ENCODE measurements at places on chromosomes 1 and 21.
A peak's percentile ranks its signal among the peaks of the same experiment; 100 is the strongest.

- DNase-seq: no peak
Observed at GRCh38 chr1:239731082-239731748, 344.8 kb downstream of the CHRM3 start.

DNA sequence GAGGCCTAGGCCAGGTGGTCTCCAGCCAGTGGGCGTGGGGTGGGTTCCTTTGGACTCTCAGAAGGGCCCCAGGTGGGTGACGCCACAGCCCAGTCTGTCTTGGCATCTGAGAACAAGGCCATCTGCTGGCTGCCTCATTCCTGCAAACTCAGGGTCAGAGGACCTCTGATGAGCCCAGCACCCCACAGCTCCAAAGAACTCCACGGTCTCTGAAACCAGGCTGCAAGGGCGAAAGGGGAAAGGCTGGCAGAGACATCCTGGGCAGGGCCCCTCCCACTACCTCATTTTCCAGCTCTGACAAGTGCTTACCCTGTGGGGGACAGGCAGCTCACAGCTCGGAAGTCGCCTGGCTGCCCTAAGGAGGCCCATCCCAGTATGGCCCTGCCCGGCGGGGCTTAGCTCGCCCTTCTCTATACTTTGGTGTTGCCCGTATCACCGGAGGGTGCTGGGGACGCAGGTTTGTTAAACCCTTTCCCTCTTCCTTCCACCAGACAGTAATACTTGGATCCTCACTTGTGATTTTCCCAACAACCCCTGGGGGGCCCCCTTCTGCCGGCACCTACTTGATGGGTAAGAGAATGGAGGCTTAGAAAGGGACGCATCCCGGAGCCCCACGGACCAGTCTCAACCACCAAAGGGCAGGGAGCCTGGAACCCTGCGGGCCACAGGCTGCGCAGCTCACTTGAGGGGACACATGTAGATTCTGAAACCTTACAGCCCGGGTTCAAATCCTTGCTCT is 10.9 kb upstream of the EDN2 start:
- DNase-seq: peak; percentile 84

- no peak for DNase-seq
Observed at GRCh38 chr1:17697458-17697857, 57.7 kb upstream of the ACTL8 start.

DNA sequence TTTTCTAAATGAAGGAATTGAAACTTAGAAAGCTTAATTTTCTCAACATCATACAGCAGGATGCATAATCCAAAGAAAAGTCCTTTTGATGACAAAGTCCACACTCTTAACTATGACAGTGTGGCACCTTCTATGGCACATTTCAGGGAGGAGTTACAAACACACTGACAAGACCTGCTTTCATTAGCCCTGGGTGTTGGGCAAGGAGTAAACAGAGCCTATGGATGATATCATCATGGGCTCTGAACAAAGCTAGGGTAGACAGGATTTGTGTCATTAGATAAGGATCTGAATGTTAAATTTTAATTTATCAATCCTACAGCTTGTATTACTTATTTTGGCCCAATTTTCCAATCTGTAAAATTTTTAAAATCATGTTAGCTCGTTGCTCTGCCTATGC is 62.6 kb upstream of the DENND1B start:
- no peak for DNase-seq

- no peak for DNase-seq
Observed at GRCh38 chr1:226891846-226892523, 21.6 kb downstream of the PSEN2 start.

- DNase-seq: peak; percentile 7
Observed at GRCh38 chr1:21586222-21586621, 77.0 kb downstream of the ALPL start.

DNA sequence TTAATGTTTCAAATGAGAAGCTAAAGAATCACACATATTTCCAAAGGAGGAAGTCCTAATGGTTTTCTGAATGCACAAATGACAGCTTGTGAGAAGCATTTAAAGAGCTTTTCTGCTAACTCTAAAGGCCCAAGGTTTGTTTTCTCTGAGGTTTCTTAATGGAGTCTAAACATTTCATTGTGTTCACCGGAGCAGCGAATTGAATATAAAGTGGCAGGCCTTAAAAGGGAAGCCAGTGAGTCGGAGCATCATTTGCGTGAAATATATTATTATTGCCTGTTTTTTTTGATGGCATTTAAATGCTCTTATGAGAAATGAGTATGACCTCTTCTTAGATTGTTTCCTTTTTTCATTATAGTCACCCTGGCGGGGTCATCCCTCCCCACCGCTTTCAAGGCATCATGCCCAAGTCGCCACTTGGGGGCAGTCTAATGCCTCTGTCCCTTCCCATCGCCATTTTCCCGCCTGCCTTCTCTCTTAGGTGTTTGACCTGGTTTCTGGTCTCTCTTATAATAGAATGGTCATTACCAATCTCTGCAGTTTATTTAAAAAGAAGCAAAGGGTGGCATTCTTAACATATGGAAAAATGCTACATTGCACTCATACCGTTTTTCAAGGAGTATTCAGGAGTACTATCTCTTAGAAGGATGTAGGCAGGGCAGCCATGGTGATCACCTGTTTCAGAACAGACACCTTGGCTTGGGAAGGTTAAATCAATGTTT is 25.3 kb upstream of the OVAAL start:
- peak; percentile 76 for DNase-seq

DNA sequence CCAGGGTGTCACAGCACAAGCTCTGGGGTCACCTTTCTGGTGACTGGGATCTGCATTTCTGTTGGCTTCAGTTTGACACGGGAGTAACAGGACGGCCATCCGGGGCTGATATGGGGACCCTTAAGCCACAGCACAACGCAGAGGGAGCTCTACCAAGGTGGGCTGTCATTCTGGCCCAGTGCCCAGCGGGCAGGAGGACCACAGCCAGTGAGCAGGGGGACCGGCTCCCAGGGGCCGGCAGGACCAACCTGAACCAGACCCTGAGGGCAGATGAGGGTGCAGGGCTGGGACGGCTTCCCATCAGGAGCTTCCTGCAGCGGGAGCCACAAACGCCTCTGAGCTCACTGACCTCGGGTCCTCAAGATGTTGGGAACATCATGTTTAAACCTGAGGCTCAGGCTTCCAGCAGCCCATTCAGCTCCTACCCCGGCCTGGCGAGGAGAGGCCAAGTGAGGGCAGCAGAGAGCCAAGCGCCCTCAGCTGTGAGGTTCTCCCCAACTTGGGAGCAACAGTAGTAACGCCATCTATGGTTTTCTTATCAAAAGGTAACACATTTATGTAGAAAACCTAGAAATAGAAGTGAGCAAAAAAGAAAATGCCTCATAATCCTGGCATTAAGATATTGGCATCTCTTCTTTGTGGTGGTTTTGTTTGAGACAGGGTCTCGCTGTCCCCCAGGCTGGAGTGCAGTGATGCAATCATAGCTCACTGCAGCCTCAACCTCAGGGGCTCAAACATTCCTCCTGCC is 26.8 kb downstream of the TMEM201 start:
- DNase-seq: peak; percentile 50

DNA sequence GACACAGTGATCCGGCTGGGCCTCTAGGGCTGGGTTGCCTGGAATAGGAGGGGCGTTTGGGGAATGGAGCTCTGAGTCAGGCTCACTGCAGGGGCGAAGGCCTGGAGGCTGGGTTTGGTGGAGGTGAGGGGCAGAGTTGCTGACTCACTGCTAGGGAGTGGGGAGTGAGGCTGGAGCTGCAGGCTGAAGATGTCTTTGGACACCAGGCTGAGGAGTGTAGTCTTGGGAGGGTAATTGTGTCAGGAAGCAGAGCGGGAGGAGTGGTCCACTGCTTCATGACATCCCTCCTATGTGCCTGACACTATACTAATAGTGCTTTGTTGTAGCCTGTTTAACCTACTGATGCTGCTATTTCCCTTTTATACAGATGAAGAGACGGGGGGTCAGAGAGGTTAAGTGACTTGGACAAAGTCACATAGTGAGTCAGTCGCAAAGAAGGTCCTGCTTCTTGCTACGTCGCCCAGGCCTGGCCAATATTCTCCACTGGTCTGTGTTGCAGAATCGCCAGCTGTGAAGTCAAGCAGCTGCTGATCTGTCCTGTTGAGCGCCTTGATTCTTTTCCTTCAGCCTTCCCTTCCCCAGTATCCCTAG is 13.6 kb downstream of the ACTL8 start:
- DNase-seq: peak; percentile 10

DNA sequence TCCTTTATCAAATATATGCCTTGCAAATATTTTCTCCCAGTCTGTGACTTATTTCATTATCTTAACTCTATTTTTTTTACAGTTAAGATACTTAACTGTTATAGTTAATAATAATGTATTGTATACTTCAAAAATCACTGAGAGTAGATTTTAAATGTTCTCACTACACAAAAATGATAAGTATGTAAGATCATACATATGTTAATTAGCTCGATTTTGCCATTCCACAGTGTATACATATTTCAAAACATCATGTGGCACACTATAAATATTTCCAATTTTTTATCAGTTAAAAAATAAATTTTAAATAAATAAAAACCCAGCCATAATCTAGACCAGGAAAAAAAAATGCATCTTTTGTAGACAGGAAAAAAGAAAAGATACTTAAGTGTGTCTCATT is 27.2 kb downstream of the CTTNBP2NL start:
- no peak for DNase-seq

GRCh38 chr1:230054092-230054749 is 12.8 kb upstream of the GALNT2 start:
- no peak for DNase-seq

- no peak for DNase-seq
Observed at GRCh38 chr1:207414606-207415108, 39.5 kb upstream of the CR2 start.

GRCh38 chr1:222266223-222267196 is 281.4 kb downstream of the HHIPL2 start:
- DNase-seq: no peak

DNA sequence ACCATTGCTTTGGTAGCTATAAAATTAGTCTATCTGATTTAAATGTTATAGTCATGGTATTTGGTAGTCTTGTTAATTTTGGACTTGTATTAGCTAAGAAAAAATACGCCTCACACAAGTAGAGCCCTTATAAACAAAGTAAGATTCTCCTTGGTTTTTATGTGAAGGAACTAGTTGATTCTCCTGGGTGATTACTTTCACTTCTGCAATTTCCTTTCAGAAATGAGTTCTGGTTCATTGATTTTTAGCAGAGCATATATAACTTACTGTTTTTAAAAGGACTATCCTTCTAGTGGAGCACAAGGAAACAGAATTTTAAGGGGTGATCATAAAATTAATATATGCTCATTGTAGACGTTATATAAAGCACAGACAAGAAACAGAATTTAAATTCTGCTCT is 120.1 kb downstream of the BACH1 start:
- no peak for DNase-seq

- no peak for DNase-seq
Observed at GRCh38 chr1:172487550-172487949, 43.7 kb upstream of the PIGC start.

Data from ACHN (cell line).